ENCODE measurements at places on chromosomes 5 and 9.

- no peak for DNase-seq
Observed at GRCh38 chr5:16313761-16314160, 134.2 kb upstream of the MARCHF11 start.

DNA sequence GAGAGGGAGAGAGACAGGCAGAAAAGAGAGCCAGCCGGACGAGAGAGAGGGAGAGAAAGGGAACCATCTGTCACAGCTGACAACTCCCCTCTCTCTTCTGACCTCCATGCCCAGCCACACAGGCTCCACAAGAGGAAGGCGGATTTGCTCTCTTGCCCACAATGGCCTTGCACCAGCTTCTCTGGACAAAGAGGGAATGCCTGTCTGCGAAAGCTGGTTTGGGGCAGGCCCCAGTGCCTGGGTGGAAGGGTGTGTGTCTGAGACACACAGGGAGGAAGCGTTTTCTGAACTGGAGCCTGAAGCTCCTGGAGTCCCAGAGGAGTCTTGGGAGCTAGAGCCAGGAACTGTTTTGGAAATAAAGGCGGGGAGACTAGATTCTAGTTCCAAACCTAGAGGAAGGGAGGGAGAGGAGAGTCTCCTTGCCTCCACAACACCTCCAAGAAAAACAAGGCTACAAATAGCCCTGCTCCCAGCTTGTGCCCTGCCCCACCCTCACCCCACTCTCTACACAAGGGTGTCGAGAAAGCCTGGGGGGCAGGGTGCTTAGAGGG is 12.5 kb downstream of the C1QTNF2 start:
- DNase-seq: no peak

DNA sequence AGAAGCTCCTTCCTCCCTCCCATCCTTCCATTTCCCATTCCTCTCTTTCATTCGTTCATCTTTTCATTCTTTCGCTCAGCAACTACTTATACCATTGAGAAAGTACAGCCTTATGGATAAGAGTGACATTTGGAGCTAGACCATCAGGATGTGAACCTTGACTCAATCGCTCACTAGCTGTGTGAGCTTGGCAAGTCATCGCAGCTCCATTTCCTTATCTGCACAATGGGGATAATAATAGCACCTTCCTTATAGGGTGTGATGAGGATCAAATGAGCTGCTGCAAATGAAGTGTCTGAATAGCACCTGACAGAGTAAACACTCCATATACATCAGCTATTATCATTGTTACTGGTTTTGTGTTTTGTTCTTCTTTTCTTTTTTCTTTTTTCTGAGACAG is 28.1 kb upstream of the SYNPO start:
- DNase-seq: peak; percentile 77

- DNase-seq: no peak
Observed at GRCh38 chr5:173778152-173778782, 109.9 kb upstream of the CPEB4 start.

DNA sequence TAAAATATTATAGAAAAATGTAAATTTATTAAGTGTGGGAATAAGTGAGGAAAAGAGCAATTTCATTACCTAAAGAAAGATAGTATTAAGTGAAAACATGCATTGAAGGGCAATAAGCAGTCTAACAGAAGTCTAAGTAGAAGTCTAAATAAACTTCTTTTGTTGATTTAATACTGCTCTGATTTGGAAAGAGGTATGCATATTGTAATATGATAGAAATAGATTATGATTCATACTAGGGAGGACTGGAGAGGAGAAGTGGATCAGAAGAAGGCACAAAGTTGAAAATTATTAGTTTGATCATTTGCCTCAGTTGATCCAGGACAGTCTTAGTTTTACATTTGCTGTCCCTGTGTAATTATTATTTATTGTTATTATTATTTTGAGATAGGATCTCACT is 6.6 kb upstream of the ERBIN start:
- no peak for DNase-seq

Measured in NCI-H1436 treated with DMSO at 0.1 percent for 48 hours (cell line).